ENCODE measurements at places on chromosomes 7 and 10. TPM values are rescaled to one million over a fixed set of nuclear protein-coding genes. Genes with fewer than 3 reads are reported as not detected.

The SPRN gene
- 3.1 TPM for total RNA-seq

The CYP2E1 gene
- 0.44 TPM for total RNA-seq

The CALML3 gene
- total RNA-seq, result not detected

The NAT16 gene
- not detected for total RNA-seq

The HOGA1 gene
- total RNA-seq, result 3.3 TPM

The ASB10 gene
- total RNA-seq, result not detected

The ALOX5 gene
- not detected for total RNA-seq

All from smooth muscle cell of trachea (primary cell).